ENCODE measurements at places on chromosomes 1 and 21. TPM values are rescaled to one million over a fixed set of nuclear protein-coding genes. Genes with fewer than 3 reads are reported as not detected.

Gene CD101
- 1.1 TPM for total RNA-seq

- DNase-seq: no peak
These were observed 54.6 kb upstream of the RWDD3 start for GRCh38 chr1:95179205-95179986.

GRCh38 chr21:31801551-31802219, 69.8 kb upstream of the SCAF4 start:
- DNase-seq: no peak

- no peak for DNase-seq
These were observed 88.7 kb upstream of the IFFO2 start for GRCh38 chr1:19044975-19045831.

DNA sequence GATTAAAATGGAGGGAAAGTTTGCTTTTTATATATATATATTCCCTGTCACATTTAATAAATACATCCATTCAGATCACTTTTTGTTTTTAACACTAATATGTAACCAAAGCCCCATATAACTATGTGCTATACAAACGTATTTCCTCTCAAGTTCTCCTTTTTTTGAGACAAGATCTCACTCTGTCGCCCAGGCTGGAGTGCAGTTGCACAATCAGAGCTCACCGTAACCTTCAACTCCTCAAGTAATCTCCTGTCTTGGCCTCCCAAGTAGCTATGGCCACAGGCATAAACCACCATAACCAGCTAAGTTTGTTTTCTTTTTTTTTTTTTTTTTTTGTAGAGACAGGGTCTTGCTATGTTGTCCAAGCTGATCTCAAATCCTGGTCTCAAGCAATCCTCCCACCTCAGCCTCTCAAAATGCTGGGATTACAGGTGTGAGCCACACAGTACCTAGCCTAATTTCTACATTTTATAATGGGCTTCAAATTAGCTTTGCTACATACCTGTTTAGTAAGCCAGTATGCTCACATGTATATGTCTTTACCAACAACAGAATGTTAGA, 120.0 kb downstream of the TGFBR3 start:
- no peak for DNase-seq

DNA sequence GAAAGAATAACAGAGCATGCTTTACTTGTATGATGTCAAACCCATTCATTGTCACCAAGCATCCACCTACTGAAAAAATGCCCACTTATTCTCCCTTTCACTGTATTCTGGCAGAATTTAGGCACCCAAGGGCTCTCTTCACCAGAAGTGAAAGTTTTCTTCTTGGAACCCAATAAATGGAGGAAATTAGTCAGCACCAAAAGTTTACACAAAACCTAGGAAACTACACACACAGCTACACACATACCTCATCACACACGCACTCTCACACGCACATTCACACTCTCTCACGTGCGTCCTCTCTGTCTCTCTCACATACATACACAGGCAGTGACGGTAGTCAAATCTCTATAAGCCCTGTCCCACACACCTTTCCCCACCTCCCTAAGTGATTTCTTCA, 37.6 kb downstream of the MCOLN2 start:
- peak; percentile 62 for DNase-seq

Gene C1orf210
- not detected for total RNA-seq

Gene YOD1
- total RNA-seq: 8.6 TPM

DNA sequence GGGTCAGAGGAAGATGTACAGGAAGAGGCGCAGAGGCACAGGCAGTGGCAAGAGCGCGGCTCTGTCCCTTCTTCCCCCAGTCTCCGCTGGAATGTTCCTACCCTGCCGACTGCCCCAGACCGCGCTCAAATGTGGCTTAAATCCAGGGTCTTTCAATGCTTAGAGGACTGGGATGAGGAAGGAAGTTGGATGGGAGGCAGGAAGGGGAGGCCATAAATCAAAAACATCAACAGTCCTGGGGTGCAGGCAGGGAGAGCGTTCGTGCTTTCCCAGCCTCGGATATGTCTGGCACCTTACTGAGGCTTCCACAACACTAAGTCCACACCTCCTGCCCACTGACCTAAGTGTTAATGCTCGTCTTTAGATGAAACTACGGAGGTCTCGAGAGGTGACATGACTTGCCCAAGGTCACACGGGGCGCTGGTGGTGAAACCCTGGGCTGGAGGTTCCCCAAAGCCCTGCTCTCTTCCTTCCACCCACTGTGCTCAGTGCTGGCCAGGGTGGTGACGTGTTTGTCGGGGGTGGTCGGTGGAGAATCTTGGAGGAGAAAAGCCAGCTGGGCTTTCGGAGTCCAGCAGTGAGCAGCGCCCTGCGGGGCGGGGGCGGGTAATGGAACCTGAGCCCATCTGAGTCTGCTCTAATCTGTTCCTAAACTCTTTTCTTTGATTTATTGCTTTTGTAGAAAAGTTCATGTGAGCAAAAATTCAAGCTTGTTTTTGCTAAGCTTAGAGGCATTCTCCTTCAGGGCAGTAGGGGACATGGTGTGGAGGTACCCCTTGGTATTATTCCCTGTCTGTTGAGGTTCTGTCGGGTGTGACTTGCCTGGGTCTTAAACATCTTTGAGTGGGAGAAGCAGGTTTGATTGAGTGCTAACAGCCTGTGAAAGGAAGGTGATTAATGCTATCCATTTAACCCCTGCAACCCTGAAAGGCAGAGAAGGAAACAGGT, 708 bp downstream of the CDA start:
- no peak for DNase-seq

- DNase-seq: no peak
These were observed 4.8 kb upstream of the ASB17 start for GRCh38 chr1:75937034-75937433.

GRCh38 chr21:32422064-32422463, 9.6 kb downstream of the EVA1C start:
- DNase-seq: no peak

Gene RAB4A
- total RNA-seq: 15.8 TPM

Gene TEX38
- not detected for total RNA-seq

Gene CFAP74
- total RNA-seq: not detected

GRCh38 chr1:31911994-31912780, 26.0 kb downstream of the PTP4A2 start:
- no peak for DNase-seq

Data from activated naive CD4-positive, alpha-beta T cell treated with anti-CD3 and anti-CD28 coated beads for 36 hours (primary cell).